ENCODE measurements at places on chromosomes 13 and 19.

- DNase-seq = no peak
Observed at GRCh38 chr13:50609011-50609410, 234.5 kb downstream of the DLEU7 start.

DNA sequence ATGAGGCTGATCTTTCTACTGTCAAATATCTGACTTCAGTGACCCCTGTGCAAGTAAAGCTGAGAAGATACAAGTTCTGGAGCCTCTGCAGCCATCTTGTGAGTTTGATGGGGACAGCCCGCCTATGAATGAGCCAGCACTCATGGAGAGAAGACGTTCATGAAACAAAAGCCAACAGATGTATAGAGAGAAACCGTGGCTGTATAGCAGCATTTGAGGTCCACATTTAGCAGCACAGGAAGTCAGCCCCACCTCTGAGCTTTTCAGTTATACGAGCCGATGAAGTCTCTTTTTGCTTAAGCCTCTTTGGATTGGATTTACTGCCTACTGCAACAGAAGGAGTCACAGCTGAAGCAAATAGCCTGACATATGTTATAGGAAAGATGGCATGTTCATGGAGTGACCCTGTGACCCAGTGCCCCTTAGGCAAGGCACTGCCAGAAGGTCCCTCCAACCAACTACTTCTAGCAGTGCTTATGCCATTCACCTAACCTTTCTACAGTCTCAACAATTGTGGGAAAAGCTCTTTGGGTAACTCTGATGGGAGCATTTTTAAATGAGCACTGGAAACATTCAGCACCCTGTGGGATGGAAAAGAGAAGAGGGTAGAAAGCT is 3.5 kb upstream of the DLEU7 start:
- no peak for DNase-seq

- DNase-seq = no peak
Observed at GRCh38 chr19:32061315-32061714, 284.1 kb upstream of the ZNF507 start.

DNA sequence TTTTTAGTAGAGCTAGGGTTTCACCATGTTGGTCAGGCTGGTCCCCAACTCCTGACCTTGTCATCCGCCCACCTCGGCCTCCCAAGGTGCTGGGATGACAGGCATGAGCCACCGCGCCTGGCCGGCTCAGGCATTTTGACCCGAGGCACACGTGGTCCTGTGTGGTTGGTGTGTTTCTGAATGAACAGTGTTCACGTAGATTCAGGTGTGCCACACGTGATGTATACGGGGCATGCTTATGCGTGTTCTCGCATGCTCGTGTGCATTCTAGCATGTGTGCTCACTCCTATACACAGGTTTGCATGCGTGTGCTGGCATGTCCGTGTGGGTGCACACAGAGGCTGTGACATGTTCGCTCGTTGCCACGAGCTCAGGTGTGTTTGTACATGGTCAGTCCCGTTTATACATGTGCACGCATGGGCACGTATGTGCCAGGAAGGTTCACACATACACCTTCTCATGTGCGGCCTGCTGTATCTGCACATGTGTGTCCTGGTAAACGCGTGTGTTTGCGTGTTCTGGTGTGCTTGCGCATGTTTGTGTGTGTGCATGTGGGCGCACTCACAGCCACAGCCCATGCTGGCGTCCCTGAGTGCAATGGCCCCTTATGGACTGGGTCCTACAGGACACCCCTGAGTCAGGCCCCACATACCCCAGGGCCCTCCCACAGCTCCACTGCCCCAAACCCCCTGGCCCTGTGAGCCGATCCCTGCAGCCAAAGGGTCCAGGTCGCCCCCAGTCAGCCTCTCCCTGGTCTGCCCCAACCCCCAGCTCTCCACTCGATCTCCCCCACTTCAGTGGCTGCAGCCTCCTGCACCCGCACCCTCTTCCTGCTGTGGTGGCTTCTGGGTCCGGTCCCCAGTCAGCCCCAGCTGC is 20.6 kb upstream of the TCF3 start:
- no peak for DNase-seq

GRCh38 chr19:45356760-45357444 is 13.5 kb downstream of the ERCC2 start:
- no peak for DNase-seq

GRCh38 chr13:88022431-88023208 is 351.4 kb downstream of the SLITRK5 start:
- no peak for DNase-seq

DNA sequence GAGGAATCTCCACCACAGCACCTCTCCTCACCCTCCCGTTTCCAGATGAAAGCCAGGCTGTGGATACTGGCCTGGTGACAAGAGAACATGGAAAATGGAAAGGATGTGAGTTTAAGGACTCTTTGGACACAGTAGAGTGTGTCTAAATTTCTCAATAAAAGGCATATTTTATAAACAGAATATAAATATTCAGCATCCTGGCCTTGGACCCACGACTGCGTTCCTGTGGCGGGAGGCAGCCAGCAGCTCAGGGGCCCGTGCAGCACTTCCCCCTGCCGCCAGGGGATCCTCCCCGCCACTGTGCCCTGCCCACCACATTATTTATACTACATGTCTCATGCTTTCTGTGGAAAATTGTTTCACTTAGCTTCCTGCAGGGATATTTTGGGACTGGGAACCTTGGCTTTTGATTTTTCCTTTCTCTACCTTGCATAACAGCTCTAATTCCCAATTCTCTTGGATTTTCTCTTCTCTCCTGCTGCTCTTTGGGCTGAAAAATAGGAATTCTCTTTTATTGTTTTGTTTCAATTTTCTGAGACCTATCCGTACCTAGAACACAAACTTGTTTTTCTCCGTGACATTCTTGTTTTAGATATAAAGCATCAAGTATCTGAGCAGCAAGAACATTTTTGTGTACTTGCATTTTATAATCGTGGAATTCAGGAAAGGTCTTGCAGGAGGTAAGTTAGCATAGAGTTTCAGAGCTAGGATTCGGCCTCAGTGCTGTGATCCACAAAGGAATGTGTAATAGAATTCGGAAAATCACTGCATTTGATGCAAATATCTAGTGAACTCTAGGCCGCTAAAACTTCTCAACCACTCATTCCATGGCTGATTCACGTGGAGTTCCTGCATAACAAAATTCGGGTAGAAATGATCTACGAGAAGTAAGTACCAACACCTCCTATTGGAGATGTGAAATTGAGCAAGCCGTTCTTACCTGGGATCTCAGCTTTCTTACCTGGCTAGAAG is 107.7 kb upstream of the SPATA13 start:
- DNase-seq = no peak

DNA sequence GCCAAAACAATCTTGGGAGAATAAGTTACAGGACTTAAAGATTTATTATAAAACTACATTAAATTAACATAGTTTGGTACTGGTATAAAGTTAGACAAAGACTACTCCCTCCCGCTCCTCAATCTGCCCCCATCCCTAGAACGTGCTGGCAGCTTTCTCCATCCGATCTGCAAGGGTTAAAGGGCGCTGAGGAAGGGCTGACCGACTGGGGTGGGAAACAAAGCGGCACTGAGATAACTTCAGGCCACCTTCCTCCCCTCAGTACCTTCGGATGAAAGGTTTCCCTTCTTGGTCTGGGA is 790 bp upstream of the SUGT1 start:
- DNase-seq = no peak

DNA sequence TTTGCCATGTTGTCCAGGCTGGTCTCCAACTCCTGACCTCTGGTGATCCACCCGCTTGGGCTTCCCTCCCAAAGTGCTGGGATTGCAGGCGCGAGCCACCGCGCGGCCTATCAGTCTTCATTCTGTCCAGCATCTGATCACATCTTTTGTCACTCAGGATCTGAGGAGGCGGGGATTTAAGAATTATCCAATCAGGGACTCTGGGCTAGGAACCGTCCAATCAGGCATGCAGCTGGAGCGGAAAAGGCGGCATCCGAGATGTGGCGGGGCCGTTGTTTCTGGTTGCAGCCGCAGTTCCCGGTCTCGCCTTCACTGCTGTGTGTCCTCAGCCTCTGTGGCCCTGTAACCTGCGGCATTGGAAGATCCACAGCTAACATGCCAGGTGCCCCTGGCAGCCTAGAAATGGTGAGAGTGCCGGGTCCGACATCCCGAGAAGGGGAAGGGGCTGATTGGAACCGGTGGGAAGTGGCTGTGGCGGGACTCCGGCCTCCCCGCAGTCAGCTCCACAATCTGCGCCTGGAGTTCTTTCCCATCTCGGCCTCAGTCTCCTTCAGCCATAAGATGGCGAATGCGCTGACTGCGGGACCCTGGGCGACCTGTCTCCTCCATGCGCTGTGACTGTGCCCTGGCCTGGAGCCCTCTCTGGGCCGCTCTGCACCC is at the start of gene ZNF729:
Gene ZNF729 (plus strand): TSS at position 291 of the 660 bp plus-strand sequence. CDS start 85 bp downstream, at position 376.
- no peak for DNase-seq

- no peak for DNase-seq
Observed at GRCh38 chr13:97710797-97711196, 242.7 kb upstream of the IPO5 start.

- DNase-seq = no peak
Observed at GRCh38 chr13:110984381-110984780, 69.5 kb upstream of the ANKRD10 start.

GRCh38 chr13:62629618-62630017 is 1214.0 kb upstream of the PCDH20 start:
- no peak for DNase-seq

DNA sequence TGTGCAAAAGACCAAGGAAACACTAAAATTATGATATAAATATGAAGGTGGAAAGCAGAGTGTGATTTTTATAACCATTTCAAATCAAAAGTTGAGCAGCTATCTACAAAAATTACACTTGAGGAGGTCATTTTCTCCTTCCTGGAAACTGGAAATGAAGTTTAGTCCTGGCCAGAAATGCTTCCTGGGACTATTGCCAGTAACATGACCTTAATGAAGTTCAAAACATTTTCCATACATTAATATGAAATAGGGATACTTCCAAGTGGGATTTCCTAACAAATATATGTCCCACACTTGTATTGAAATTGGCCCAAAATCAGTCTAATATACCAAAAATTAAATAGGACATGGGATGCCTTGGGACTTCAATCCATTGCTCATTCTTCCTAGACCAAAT is 1556.8 kb upstream of the MIR17HG start:
- DNase-seq = no peak

- DNase-seq = no peak
Observed at GRCh38 chr13:99354371-99354951, 47.3 kb upstream of the GPR183 start.

- DNase-seq = no peak
Observed at GRCh38 chr19:18772620-18773587, 18.2 kb downstream of the COMP start.

- DNase-seq = no peak
Observed at GRCh38 chr19:23784274-23784673, 25.6 kb upstream of the ZNF681 start.

- DNase-seq = no peak
Observed at GRCh38 chr13:27770809-27771208, 21.5 kb upstream of the GSX1 start.

DNA sequence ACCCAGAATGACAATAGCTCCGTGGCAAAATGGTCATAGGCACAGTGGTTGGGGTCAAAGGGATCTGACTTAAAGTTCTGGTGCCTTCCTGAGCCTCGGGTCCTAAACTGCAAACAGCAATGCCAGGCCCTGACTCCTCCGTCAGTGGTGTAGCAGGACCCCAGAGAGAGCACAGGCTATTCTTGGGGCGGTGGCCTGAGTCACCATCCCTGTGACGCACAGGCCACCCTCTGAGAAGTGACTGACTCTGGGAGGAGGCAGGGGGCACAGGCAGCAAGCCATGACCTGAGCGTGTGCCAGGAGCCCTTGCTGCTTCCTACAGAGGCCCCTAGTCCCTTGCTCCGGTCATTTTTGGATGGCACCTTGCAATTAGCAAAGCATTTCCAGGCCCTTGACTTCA is 18.7 kb downstream of the PLVAP start:
- DNase-seq = no peak

DNA sequence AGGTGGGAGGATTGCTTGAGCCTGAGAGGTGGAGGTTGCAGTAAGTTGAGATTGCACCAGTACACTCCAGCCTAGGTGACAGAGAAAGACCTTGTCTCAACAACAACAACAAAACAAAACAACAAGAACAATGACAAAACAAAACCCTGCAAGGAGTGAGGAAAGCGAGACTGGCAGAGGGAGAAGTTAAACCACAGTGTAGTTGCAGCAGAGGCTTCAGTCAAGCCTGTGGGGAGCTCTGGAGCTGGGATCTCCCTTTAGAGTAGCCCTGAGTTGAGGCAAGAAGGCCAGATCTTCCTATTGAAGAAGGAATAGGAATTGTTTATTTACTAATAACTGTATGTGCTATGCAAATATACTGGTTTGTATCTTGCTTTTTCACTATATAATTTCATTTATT is 25.3 kb upstream of the RNASEH2B start:
- no peak for DNase-seq

- no peak for DNase-seq
Observed at GRCh38 chr13:32503727-32504126, 34.9 kb downstream of the N4BP2L2 start.

DNA sequence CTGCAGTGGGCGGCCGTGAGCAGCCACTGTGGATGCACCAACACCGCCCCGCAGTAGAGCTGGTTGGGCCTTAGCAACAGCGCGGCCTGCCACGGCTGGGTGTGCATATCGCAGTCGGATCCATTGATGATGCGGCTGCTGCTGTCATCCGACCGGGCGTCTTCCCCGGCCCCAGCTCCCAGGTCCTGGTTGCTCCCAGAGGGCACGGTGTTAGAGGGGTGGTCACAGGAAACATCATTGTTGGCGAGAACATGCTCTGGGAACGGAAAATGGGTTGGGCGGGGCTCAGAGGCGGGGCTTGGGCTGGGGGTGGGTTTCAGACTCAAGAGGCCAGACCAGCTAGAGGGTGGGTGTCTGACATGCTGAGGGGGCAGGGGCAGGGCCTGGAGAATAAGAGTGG is 3.0 kb downstream of the KLK5 start:
- no peak for DNase-seq

GRCh38 chr19:11496391-11497163 is 9.1 kb downstream of the ZNF653 start:
- DNase-seq = peak; percentile 54

- DNase-seq = no peak
Observed at GRCh38 chr19:2810141-2811091, 9.3 kb upstream of the ZNF554 start.

- DNase-seq = no peak
Observed at GRCh38 chr19:44582581-44583265, 30.6 kb upstream of the IGSF23 start.

GRCh38 chr13:31461923-31462322 is 262.1 kb downstream of the B3GLCT start:
- DNase-seq = no peak

DNA sequence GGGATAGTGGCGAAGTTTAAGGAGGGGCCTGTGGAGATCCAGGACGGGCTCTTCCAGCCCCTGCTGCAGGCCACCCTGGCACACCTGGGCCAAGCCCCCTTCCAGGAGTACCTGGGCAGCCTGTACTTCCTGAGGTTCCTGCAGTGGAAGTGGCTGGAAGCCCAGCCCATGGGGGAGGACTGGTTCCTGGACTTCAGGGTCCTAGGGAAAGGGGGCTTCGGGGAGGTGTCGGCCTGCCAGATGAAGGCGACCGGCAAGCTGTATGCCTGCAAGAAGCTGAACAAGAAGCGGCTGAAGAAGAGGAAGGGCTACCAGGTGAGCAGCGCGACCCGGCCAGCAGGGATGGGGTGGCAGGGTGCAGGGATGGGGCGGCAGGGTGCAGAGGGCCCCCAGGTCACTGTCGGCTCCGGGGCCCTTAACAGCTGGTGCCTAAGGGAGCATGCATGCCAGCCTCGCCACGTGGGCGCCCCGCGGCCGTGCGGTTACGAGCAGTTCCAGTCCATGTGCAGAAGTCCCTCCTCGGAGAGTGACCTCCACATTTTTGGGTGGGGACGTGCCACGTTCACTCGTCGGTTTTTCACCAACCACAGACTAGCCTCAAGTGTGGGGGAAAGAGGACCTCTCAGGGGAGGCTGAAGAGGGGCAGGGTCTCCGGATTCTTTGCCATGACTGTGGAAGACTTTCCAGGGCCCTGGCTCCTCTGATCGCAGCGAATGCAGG is 912 bp downstream of the GRK1 start:
- DNase-seq = no peak

Data from effector CD4-positive, alpha-beta T cell (primary cell).